ENCODE measurements at places on chromosomes 2 and 18. TPM values are rescaled to one million over a fixed set of nuclear protein-coding genes. Genes with fewer than 3 reads are reported as not detected.

The SLC19A3 gene
- total RNA-seq: 1.6 TPM

The PEX13 gene
- 46.2 TPM for total RNA-seq

DNA sequence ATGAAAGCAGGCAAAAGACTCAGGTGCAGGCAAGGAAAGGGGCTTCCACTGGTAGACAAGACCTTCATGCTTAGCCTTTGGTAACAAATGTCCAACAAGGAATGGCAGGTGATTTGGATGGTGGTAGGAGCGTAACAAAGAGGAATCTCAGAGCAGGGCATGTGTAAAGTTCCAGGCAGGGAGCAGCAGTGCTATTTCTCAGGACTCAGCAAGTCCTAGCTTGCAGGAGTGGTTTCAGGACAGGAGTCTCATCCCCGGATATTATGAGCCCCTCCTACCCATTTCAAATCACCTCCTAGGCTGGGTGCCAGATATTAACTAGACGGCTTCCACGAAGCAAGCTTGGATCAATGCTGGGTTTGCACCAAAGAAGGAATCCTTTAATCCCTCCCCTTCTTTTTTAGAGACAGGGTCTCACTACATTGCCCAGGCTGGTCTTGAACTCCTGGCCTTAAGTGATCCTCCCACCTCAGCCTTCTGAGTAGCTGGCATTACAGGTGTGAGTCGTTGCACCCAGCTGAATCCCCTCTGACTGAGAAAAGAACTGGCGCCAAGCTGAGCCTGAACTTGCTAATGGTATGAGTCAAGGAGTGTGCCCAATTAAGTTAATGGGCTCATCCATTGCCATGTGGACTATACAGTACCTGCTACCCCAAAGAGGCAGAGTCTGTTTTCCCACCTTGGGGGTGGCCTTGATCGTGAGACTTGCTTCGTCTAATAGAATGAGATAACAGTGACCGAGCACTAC lies 190.3 kb downstream of the ARL4C start:
- peak; percentile 39 for DNase-seq

- DNase-seq: no peak
These were observed 151.8 kb downstream of the IRS1 start for GRCh38 chr2:226647621-226648518.

The NR4A2 gene
- total RNA-seq: not detected

DNA sequence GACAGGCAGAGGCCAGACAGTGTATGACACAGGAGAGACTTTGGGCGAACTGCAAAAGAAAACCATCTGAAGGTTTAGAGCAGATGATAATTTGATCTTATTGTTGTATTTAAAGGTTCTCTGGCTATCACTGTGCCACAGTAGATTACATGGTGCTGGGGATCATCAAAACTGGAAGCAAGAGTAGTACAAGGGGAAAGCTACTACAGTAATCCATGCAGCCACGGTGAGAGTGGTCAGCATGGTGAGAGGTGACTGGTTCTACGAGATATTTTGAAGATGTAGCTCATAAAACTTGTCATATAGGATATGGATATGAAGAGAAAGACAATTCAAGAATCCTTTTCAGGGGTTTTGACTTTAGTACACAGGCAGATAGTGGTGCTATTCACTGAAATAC lies 194.8 kb upstream of the GULP1 start:
- DNase-seq: no peak

DNA sequence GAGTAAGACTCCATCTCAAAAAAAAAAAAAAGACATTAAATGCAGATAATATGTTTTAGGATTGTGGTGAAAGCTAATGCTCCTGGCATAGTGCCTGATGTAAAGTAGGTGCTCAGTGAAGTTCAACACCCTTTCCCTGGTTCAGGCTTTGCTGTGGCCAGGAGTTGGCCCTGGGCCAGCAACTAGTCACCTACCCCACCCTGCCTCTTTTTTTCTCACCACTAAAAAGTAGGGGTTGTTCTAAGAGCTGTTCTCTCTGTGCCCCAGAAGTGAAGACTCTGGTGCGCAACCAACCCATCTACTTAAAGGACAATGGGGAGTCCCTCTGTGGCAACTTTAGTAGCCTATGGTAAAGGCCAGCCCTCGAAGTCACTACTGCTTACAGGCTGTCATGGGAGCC lies 75.9 kb downstream of the DNMT3A start:
- no peak for DNase-seq

- no peak for DNase-seq
These were observed 430.0 kb downstream of the SLC4A3 start for GRCh38 chr2:220057391-220057790.

The NXPH2 gene
- total RNA-seq: not detected

- no peak for DNase-seq
These were observed 129.9 kb downstream of the PRPF40A start for GRCh38 chr2:152587187-152587947.

DNA sequence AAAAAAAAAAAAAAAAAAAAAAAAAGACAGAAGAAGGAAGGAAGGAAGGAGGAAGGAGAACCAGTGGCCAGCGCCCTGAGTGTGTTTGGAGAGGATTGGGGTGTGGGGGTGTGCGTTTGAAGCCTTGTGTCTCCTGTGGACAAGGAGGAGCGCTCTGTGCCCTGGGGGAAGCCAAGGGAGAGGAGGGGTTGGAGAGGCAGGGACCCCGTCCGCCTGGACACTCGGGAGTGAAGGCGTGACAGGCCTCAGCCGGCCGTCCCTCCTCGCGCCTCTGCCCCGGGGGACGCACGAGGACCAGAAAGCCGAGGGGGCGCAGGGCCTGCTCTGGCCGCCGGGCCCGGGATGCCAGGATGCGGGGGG lies 44.9 kb downstream of the SERTAD2 start:
- DNase-seq: no peak

The SH3RF3 gene
- 0.82 TPM for total RNA-seq

DNA sequence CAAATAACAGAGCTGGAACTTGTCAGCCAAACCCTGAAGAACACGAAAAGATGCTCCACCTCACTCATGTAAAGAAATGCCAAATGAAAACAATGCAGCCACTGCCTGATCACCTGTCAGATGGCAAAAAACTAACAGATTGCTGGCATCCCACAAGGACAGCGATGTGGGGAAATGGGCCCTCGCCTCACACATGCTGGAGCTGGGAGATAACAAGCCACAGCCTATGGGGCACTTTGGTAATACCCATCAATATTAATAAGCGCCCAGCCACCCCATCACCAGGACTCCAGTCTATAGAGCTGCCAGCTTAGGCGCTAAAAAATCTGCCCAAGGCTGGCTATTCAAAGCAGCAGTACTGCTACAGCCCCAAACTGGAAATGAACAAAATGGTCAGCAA lies 27.0 kb downstream of the TFCP2L1 start:
- DNase-seq: no peak

- DNase-seq: no peak
These were observed 104.9 kb downstream of the CERS6 start for GRCh38 chr2:168560817-168561499.

DNA sequence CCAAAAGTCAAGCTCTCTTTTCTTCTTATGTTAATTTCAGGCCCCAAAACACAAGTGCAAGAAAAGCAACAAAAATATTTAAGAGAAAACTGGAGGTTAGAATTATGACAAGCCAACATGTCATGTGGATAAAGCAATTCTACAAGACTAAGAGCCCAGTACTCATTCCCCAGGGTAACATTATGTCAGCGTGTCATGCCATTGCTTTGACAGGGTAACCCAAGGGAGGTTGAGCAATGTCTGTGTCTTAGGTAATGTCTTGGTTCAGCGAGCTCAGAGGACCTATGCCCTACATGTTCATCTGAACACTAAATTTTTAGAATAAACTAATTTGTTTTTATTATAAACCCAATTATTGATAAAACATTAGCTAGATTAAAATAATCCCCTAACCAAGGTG lies 173.2 kb upstream of the ZNF804A start:
- no peak for DNase-seq

DNA sequence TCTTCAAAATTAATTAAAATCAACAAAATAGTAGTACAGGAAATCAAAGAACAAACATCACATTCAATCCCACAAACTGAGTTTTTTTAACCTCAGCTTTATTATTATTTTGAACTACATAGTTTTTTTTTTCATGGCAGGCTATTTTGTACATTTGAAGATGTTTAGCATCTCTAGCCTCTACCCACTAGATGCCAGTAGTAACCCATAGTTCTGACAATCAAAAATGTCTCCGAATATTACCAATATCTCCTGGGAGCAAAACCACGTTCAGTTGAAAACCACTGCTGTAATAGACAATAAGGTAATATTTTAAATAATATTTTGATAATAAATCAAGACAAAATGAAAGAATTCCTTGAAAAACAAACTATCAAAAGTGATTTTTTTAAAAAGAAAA lies 702.6 kb upstream of the LRRTM1 start:
- no peak for DNase-seq

DNA sequence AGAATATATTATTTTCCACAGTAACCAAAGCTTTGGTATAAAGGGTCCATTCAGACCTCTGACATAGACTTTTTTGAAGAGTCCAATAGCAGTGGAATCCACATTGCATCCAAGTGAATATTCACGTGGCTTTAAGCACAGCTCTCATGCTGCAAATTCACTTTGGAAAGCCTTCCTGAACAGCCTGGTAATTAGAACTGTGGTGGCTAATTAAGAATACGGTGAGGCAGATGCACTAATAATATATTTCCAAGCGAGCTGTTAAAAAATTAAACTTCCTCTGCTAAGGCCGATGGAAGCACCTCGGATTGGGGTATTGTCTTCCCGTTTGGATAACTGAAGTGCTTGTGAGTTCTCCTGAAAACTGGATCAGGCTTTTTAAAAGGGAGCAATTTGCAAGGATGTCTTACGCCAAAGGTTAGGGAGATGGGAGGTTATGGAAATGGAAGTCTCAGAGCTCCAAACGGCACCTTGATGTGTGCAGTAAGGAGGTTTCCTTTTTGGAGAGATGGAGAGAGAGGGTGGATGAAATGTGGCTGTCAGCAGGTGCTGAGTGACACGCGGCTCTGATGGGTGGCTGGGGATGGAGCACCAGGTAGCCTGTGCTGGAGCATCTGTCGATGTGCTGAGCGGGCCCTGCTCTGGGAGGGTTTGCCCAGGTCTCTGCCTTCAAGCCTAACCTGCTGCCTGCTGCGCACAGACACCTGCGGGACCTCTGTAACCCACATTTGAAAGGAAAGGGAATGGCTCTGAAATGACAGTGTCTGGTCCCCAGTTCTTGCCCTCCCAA lies 37.5 kb downstream of the CABLES1 start:
- no peak for DNase-seq

GRCh38 chr2:1922402-1923025 lies 178.2 kb upstream of the PXDN start:
- no peak for DNase-seq

- no peak for DNase-seq
These were observed 229.7 kb downstream of the IKZF2 start for GRCh38 chr2:212921711-212922110.

GRCh38 chr2:236568068-236568921 lies 1.3 kb upstream of the ACKR3 start:
- peak; percentile 43 for DNase-seq

- no peak for DNase-seq
These were observed 206.8 kb upstream of the FBXO11 start for GRCh38 chr2:48112911-48113680.

- DNase-seq: no peak
These were observed 50.1 kb downstream of the CDH19 start for GRCh38 chr18:66553824-66554223.

DNA sequence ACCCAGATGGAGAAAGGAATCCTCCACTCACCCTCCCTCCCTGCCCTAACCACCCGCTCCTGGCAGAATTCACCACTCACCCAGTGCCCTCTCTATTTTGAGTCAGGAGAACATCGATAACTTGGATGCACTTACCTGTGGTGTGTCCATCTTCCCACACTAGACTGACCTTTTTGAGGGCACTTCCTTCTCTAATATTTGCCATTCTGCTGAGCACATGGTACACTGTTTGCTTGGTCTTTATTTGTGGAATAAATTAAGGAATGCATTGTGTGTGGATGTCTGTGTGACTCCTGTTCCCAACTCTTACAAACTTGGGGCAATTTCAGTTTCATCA lies 133.7 kb downstream of the ACKR3 start:
- DNase-seq: no peak

DNA sequence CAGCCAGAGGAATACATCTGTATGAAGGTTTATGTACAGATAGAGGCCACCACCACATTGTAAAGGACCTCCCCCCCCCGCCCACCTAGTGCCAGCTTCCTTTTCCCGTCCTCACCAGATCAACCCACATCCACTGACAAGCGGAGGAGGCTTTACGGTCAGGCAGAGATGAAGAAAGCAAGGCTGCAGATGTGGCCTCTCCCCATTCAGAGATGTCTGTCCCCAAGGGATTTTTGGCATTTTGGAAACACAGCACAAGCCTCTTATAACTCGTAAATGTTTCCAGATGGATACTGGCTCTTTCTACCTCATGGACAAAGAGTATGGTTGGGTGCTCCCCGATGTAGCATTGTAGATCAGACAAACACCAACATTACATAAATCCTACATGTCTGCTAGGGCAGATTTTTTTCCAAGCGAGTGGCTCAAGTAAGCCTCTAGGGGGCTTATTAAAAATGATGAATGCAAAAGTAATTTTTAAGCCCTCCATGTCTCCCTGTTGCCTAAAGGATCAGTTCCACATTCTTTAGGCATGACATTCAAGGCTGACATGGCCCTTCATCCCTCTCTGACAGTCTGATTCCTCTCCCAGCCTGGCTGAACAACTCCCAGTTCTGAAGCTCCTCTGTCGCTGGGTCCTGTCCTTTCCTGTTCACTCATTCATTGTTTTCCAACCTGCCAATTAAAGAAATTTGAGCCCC lies 11.7 kb downstream of the VIT start:
- peak; percentile 67 for DNase-seq

- no peak for DNase-seq
These were observed 6.1 kb downstream of the STK25 start for GRCh38 chr2:241502281-241502680.

The IHH gene
- total RNA-seq: not detected

DNA sequence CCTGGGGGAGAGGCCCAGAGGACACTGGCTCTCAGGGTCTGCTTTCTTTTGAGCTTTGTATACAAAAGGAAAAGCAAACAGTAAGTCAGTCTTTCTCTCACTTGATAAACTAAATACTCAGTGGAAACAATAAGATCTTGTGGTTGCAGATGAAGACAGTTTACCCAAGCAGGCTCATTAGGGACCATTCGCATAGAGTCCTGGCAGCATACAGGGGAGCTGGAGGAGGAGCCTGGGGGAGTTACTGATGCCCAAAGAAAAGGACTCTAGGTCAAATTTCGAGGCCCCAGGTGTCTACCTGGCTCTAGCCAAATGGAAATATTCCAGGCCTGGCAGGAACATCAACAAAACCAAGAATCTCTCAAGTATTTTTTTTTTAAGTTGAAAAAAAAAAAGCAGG lies 225.3 kb downstream of the CNTNAP5 start:
- no peak for DNase-seq

The LYPD6B gene
- total RNA-seq: 1.6 TPM

All from MG63 (cell line).